ENCODE measurements at places on chromosomes 6 and 20.

GRCh38 chr6:159513074-159513720 lies 179.8 kb downstream of the SOD2 start:
- DNase-seq: no peak

- no peak for DNase-seq
Measured at GRCh38 chr20:58458342-58459057, 56.7 kb downstream of the APCDD1L start.

DNA sequence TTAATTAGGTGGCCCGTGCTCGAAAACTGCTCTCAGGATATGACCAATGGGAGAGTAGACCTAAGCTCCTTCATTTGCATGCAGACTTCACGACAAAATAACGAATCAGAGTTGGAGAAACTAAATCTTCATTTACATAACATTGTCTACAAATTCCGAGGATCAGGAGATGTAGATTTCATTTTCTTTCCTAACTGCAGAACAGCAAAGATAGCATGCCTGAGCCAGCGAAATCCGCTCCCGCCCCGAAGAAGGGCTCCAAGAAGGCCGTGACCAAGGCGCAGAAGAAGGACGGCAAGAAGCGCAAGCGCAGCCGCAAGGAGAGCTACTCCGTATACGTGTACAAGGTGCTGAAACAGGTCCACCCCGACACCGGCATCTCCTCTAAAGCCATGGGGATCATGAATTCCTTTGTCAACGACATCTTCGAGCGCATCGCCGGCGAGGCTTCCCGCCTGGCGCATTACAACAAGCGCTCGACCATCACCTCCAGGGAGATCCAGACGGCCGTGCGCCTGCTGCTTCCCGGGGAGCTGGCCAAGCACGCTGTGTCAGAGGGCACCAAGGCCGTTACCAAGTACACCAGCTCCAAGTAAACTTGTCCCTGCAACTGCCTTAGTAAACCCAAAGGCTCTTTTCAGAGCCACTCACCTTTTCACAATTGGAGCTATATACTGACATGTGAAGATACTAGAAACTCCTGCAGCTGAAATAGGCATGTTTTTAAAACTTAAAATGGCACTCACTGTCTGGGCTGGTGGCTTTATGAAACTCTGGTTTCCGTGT lies 96.5 kb downstream of the HFE start:
- no peak for DNase-seq

DNA sequence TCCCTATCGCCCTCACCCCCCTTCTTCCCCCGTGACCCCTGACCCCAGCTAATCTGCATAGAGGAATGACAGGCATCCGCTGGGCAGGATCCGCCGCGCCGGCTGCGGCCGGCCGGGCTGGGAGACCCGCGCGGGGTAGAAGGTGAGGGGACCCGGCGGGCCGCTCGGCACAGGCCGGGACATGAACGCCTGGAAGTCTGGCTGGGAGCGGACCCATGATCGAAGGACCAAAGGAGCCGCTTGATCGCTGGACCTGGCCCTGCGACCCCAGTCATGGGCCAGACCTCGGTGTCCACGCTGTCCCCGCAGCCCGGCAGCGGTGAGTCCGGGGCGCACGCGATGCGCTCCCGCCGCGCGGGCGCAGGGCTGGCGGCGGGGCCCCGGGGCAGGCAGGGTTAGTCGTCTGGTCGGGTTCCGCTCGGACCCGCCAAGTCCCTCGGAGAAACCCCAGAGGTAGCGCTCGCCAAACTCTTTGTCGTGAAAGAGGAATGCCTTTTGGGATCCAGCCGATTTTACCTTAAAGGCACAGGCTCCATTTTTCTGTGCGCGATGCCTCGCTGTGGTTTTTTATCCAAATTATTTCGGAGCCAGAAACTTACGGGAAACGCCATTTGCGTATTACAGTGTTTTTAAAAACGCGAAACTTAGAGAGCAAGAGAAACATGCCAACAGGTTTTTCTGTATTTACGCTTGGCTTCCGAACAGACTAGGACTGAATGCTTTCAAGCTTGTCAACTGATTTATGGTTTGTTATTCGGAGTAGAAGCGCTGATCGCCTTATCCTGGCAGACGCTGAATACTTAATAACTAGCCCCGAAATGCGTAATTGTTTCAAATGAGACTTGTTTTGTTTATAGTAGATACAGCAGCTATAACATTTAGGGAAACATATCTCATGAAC lies at the start of gene PHACTR2:
PHACTR2 (plus strand) TSS at position 75 of the 901 bp plus-strand sequence; CDS start at position 274, 199 bp downstream.
- DNase-seq: no peak

DNA sequence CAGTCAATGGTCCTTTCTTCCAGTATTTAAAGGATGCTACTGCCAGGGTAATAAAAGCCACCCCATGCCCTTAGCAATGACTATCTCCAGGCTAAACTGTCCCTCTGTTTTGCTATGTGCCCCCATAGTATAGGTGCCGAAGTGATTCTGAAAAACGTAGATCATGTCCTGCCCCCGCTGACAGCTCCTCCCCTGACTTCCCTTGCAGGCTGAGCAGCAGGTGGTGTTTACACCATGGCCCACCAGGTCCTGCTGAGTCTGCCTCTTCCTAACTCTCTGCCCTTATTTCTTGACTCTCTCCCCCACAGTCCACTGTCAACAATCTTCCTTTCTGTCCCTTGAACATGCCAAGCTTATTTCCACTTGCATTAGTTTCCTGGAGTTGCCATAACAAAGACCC lies 352.5 kb upstream of the TSHZ2 start:
- DNase-seq: no peak

GRCh38 chr6:157831424-157832249 lies 8.6 kb downstream of the SNX9 start:
- no peak for DNase-seq

DNA sequence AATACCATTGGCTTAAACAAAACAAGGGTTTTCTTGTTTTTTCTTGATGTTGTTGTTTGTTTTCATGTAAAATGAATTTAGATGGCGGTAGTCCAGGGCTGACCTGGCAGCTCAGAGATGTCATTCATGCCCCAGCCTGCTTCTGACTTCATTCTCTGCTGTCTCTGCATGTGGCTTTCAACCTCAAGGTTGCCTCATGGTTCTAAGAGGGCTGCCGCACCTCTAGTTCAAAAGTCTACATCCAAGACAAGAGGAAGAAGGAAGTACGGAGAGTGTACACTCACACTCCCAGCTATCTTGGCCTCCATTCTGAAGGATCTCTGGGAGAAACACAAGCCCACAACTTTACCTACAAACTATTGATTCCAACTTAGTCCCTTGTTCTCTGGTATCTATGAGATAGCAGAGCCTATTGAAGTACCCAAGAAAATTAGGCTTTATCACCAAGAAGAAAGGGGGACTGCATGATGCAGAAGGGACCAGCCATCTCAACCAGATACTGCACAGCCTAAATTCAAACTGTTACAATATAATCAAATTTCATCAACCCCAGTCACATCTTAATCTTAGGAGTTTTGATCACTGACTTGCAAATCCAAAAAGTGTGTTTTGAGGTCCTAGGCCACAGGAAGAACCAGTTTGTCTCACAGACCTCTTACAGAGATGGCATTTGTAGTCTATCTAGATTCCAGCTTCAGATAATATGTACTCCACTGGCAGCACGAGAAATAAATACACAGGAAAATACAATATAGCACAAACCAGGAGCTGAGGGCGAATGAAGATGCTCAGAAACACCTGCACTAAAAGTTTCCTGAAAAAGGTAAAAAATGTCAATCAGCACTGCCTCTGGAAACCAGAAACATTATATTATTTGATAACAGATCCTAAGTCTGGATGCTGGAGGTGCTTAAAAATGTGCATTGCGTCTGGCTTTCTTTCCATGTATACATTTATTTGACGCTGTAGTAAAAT lies 866 bp upstream of the BTN3A3 start:
- DNase-seq: no peak
